ENCODE measurements at places on chromosomes 5 and 9. TPM values are rescaled to one million over a fixed set of nuclear protein-coding genes. Genes with fewer than 3 reads are reported as not detected.

CREBRF gene
- 27.6 TPM for polyA plus RNA-seq

RALGDS gene
- polyA plus RNA-seq = 3.5 TPM

DNA sequence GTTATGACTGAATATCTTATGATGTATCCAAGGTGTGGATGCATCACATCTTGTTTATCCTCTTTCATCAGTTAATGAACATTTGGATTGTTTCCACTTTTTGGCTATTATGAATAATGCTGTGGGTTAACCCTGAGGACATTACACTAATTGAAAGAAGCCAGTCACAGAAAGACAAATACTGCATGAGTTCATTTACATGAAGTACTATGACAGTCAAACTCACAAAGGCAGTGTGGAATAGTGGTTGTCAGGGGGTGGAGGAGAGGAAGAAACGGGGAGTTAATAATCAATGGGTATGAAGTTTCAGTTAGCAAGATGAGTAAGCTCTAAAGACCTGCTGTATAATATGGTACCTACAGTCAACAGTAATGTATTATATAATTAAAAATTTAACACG is 409.4 kb upstream of the CTNND2 start:
- no peak overlapping the region for H3K4me3 ChIP-seq
- no peak overlapping the region for H3K27ac ChIP-seq
- no peaks in the 10 kb centered on the region for H3K27me3 ChIP-seq
- no peak for DNase-seq

- no peak for DNase-seq
- no peaks in the 10 kb centered on the region for H3K36me3 ChIP-seq
- no peaks in the 10 kb centered on the region for H3K27me3 ChIP-seq
- no peak overlapping the region for H3K4me3 ChIP-seq
- H3K27ac ChIP-seq = no peak overlapping the region
Observed at GRCh38 chr5:113319256-113320053, 115.3 kb downstream of the TSSK1B start.

GRCh38 chr9:108776920-108777639 is 78.7 kb downstream of the ACTL7B start:
- H3K27ac ChIP-seq = no peak overlapping the region
- no peak for DNase-seq
- H3K36me3 ChIP-seq = no peaks in the 10 kb centered on the region
- no peak overlapping the region for H3K4me3 ChIP-seq
- H3K4me1 ChIP-seq = peaks cover 16% of the 10 kb centered on the region
- H3K27me3 ChIP-seq = no peaks in the 10 kb centered on the region

GRCh38 chr9:95727947-95728520 is 147.5 kb upstream of the ERCC6L2 start:
- no peak overlapping the region for H3K27ac ChIP-seq
- no peaks in the 10 kb centered on the region for H3K27me3 ChIP-seq
- DNase-seq = no peak
- H3K4me3 ChIP-seq = no peak overlapping the region
- H3K4me1 ChIP-seq = no peaks in the 10 kb centered on the region

DNA sequence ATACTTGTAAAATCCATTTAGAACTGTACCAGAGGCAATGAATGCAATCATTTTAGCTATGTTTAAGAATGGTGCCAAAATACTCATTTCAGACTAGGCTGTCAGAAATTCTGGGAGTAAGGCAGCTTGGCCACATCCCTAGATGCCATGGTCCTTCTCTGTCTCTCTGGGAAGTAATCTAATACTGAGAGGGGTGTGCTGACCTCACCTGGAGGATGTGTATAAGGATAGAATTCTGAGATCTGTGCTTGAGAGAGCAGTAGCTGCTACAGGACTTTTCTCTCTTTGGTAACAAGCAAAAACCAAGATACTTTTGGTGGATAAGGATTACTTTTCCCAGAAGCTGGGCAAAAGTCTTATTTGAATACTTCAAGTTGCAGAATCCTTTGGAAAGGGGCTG is 68.1 kb upstream of the MRPS30 start:
- H3K4me3 ChIP-seq = no peak overlapping the region
- no peaks in the 10 kb centered on the region for H3K4me1 ChIP-seq
- H3K27me3 ChIP-seq = no peaks in the 10 kb centered on the region

DNA sequence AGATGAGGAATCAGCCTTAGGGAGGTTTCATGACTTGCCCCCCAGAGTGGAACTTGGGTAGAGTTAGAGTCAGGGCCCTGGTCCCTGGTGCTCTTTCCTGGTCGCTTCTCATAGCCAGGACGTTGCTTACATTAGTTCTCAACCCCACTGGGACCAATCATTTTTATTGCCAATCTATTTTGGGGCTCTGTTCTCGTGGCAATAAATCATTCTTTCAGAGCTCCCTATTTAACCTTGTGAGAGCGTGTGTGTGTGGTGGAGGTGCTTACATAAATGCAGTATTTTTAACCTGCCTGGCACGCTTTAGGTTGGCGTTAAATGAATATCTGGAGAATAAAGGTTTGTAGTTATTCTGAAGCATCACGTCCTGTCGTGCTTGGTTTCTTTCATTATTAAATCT is 4.1 kb downstream of the TRIO start:
- no peaks in the 10 kb centered on the region for H3K27me3 ChIP-seq
- no peak overlapping the region for H3K4me3 ChIP-seq
- no peak overlapping the region for H3K27ac ChIP-seq
- DNase-seq = no peak
- no peaks in the 10 kb centered on the region for H3K36me3 ChIP-seq

DNA sequence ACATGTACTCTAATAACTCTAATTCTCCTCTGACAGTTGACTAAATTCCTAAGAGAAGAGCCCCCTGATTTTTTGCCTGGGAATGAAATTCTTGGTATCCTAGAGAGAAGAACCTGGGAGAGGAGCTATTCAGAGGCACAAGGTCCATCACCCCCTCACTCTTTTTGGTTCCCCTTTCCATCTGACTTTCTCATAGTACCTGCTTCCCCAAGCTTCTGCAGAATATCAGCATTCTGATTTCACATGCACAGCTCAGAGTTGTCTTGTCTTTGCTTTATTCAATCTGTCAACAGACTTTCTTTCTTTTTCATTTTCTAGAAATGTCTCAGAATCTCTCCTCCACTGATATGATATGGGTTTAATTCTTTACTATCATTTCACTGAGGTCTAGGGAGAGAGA is 141.5 kb upstream of the FBXL17 start:
- no peak for DNase-seq
- no peak overlapping the region for H3K4me3 ChIP-seq
- no peaks in the 10 kb centered on the region for H3K36me3 ChIP-seq
- H3K27ac ChIP-seq = no peak overlapping the region

DNA sequence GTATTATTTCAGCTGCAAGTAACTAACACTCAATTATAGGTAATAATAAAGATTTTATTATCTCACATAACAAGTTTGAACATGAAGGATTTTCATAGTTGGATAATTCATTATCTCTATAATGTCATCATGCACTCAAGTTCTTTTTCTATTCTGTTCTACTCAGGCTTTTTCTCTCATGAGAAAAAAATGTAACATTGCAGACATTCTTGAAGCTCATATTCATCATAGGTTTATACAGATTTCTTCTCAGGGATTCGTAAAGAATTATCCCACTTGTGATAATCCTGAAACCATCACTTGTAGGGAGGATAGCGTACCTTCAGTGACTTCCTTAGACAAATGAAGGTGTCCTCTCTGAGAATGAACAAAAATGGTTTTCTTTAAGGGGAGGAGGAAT is 150.3 kb downstream of the XRCC4 start:
- DNase-seq = no peak
- no peaks in the 10 kb centered on the region for H3K4me1 ChIP-seq
- H3K27me3 ChIP-seq = no peaks in the 10 kb centered on the region
- no peak overlapping the region for H3K27ac ChIP-seq

DNA sequence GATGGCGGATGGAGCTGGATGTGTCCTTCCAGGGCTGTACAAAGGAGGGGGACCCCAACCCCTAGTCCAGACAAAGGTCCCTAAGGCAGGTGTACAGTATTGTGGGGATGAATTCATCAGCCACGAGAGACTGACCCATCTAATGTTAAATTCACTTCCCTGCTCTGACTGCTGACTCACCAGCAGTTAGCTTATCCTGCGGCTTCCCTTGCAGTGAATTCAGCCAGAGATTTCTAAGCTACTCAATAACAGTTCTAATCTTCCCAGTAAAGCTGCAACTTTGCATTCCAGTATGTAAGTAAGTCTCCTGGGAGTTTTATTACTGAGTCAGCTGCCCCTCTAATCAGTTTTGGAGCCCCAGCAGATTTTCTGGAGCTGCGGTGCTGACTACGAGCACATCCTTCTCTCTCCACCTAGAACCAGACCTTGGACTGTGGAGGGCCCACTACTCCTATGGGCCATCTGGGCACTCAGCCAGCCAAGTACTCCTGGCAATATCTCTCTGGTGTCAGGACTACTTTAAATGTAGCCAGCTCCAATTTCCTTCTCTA is 16.1 kb downstream of the B4GALT1 start:
- no peaks in the 10 kb centered on the region for H3K27me3 ChIP-seq
- H3K36me3 ChIP-seq = no peaks in the 10 kb centered on the region
- peak overlapping the region; percentile 62 for H3K27ac ChIP-seq
- peaks cover 57% of the 10 kb centered on the region for H3K4me1 ChIP-seq
- peak overlapping the region; percentile 19 for H3K4me3 ChIP-seq

All from CD14-positive monocyte (primary cell).